ENCODE measurements at places on chromosomes 11 and 22. TPM values are rescaled to one million over a fixed set of nuclear protein-coding genes. Genes with fewer than 3 reads are reported as not detected.

Gene LARGE2
- 1.6 TPM for total RNA-seq

Gene FGF3
- not detected for total RNA-seq

Gene PRCP
- 27.0 TPM for total RNA-seq

Gene HEPN1
- total RNA-seq, result not detected

Gene C11orf87
- total RNA-seq, result not detected

Gene TMEM151A
- not detected for total RNA-seq

Gene IL17REL
- total RNA-seq, result 0.73 TPM
